Activated CD4-positive, alpha-beta memory T cell treated with anti-CD3 and anti-CD28 coated beads, Interleukin-2, amount 10 ng/mL, durations not matched to agents 7 days and 5 days (primary cell): ENCODE measurements at places on chromosomes 13 and 19.

- no peak for DNase-seq
These were observed 2.2 kb downstream of the ZSCAN22 start for GRCh38 chr19:58328999-58329398.

DNA sequence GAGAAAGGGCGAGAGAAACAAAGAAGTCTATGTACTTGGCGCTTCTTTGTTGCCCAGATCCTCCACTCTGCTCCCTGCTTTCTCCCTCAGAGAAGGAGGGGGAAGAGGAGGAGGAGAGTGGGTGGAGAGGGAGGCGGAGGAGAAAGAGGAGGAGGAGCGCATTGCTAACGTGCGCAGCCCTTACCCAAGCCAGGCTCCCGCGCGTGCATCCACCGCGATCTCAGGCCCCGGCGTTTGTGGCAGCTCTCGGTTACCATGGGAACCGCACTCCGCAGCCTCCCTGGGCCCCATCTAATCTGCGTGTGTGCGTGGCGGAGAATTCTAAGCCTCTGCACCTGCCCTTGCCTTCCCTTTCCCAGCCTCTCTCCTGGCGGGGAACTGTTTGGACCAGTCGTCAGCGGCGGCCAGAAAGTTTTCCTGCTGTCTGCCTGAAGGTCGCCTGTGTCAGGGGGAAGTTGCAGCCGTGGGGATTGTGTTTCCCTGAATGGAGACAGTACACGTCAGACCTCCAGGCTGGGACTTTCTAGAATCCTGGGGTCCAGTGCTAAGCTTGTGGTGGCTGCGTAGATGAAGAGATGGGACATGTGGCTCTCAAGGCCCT is at the start of gene ERICH6B:
TSS of gene ERICH6B (minus strand) at position 239 of the 601 bp plus-strand sequence. CDS start 18,734 bp downstream, outside the sequence.
- no peak for DNase-seq

- no peak for DNase-seq
These were observed 809 bp downstream of the MISP start for GRCh38 chr19:751501-752341.

DNA sequence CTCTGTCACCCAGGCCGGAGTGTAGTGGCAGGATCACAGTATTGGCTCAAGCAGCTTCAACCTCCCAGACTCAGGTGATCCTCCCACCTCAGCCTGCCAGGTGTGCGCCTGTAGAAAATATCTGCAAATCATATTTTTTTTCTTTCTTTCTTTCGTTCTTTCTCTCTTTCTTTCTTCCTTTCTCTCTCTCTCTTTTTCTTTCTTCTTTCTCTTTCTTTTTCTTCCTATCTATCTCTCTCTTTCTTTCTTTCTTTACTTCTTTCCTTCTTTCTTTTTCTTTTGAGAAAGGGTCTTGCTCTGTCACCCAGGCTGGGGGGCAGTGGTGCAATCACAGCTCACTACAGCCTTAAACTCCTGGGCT is 16.3 kb upstream of the IGSF23 start:
- DNase-seq = no peak

GRCh38 chr19:28737021-28737895 is 475.7 kb downstream of the UQCRFS1 start:
- no peak for DNase-seq

DNA sequence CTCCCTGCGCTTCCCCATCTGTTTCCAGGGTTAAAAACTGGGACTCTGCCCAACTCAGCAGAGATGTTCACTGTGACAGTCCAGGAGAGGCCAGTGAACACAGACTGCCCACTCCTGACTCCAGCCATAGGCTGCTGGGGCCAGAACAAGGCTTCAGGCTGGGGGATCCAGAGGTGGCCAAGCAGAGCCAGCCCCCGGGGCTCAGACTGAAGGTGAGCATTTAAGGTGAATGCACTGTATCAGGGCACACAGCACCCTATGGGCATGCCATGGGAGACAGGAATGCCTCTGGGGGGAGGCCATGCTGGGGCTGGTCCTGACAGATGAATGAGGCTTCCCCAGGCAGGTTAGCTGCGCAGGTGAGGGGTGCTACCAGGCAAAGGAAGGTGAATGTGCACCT is 96.4 kb downstream of the TUBA3C start:
- no peak for DNase-seq

GRCh38 chr19:42816894-42817293 is 51.4 kb upstream of the PSG8 start:
- no peak for DNase-seq

DNA sequence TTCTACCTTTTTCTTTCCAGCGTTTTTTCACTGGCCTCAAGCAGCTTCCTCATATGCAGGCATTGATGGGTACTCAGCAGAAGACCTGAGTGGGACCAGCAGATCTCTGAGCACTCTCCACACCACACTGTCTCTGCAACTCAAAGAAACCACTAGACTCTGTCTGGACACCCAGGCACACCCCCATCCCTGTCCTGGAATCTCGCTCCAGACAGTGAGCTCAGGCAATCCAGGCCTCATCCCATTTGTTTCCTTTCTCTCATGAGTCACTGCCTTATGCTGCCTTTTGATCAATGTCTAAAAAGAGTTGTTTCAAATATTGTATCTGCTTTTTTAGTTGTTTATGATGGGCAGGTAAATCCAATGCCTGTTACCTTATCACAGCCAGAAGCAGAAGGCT is 19.7 kb upstream of the POP4 start:
- DNase-seq = no peak

GRCh38 chr13:87259479-87260083 is 411.6 kb upstream of the SLITRK5 start:
- no peak for DNase-seq

DNA sequence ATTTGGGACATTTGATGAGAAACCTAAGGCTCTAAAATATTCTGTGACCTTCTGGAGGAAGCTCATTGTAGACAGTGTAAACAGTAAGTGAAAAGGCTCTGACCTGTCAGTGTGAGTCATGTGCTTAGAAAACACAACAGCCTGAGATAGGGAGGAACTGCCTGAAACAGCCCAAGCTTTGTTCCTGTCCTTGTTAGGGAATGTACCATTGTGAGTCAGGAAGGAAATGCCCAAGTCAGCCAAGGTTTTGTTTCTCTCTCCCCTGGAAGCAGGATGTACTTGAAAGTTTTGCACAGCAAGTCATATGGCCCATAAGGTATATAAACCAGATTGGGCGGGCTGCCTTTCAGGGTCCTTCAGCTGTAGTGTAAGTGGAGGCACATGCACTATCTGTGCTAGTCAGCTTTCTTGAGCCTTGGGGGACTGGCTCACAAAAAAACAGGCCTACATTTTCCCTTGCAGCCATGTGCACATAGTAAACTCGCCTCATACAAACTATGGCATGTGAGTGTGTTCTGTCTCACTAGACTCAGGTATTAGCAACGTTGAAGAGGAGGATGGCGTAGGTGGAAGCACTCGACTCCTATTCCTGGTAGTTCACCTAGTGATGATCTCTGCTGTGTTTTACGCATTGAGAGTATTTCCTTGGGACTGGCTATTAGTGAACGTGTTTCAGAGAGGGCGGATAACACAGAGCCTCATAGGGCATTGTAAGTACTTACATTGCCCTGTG is 141.2 kb upstream of the KLHL1 start:
- DNase-seq = no peak

DNA sequence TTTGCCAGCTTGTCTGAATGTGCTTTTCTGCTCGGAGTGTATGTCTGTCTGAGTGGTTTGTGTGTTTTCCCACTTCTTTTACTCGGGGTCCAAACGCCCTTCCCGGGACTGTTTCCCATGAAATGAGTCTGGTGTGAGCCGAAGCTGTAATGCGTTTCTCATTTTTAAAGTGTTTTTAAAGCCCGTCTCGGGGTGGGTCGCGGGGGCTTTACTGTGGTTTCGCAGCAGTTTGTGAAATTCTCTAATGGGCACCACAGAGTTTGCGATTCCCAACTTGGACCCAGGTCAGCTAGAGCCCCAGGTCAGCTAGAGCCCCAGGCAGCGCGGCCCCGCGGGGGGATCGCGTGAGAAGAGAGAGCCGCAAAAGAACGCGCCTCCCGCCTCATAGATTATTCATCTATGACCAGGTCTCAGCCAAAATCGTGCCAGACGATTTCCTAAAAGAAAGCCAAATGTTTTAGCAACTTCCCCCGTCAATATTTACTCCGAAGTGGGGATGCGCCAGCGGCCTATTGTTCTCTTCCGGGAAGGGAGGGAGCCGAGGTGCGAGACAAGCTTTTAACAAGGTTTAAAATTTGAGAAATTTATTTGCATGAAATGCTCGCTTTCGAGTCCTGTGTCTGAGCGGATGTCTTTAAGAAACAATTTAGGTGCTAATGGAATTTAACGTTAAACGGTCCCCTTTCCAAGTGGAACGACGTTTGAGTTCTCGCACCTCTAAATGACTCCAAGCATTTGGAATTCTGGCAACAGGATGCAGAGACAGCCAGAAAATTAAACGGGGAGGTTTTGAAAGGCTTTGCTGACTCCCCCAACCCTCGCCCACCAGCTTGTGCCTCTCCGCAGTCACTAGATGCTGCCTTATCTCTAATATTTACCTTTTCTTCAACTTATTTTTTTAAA is 2.2 kb downstream of the ZIC2 start:
- no peak for DNase-seq

- DNase-seq = no peak
These were observed 54.6 kb upstream of the URI1 start for GRCh38 chr19:29887442-29887855.

DNA sequence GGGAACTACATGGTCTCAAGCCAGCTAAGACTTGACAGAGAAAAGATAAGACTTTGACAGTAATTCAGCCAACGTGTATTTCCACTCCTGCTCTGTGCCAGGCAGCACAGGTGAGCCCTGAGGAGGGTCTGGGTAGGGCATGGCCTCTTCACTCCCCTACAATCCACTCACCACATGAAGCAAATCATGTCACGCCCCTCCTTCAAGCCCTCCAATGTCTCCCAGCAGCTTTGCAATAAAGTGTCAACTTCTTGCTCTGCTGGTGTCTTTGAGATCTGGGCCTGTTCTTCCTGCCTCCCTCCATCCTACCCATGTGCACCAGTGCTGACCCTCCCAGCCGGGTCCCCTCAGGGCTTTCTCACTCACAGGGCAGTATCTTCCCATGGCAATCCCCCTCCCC is 58.5 kb downstream of the CCDC70 start:
- no peak for DNase-seq

DNA sequence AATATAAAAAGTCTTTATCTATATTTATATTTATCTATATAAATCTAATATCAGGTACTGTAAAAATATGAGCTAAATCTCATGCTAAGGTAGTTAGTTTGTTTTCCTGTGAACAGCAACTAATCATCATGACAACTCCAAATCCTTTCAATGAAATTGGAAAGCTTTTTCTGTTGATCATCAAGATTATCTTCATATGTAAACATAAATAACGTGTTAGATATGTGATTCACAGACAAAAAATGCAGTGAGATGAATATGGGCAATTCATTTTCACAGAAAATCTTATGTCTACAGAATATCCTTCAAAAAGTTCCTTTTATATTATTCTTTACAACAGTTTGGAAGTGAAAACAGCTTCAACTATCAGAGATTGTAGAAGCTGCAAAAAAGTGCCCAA is 41.7 kb upstream of the EEF1AKMT1 start:
- no peak for DNase-seq

GRCh38 chr13:23724196-23724970 is 154.2 kb downstream of the TNFRSF19 start:
- no peak for DNase-seq

DNA sequence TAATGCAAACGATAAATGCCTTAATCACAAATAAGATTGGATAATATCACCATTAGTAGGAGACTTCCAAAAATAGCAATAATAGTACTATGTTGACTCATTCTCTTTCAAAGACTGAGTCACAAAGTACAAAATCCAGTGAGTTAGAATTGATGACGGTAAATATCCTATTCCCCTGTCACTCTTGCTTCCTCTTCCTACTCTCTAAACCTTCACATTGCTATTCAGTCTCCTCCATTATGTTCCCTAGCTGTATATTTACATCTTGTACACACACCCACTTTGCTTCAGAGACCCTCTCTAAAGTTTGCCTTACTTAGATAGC is 26.3 kb upstream of the INTS6 start:
- no peak for DNase-seq

- no peak for DNase-seq
These were observed 14.9 kb downstream of the HNRNPM start for GRCh38 chr19:8459520-8460270.
